ENCODE measurements at places on chromosomes 3 and 15.

DNA sequence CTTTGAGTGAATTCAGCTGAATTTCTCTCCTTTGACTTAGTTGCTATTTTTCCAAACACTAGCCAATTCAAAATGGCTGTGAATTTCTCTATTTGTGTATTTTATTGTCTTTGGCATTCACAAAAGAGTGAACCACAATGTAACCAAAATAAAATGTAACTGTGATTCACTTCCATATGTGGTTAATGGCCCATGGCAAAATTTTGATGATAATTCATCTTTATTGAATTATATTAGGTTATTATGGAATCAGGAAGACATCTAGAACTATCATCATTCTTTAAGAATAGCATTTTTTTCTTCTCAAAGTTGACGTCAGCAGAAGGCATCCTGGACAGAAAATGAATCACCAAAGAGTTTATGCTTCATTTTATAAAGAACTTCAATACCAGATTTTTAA, 705.3 kb upstream of the NAALADL2 start:
- no peak for DNase-seq

DNA sequence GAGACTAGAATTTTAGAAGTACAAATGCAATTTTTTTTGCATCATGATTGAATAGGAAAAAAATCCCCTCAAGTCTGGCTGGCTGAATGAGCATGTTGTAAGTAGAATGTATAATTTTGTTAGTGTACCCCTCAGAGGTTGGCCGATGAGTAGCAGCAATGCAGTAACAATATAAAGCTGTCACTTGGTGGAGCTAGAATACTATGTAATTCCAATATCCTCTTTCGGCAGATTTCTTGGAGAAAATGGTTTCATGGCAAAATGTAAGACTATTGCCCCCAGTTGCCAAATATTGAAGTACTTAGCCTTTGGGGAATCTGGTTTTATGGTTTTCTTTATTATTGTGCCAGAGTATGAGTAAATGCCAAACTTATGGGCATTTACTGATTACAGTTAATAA, 39.8 kb upstream of the SGO1 start:
- DNase-seq = no peak

- no peak for DNase-seq
Observed at GRCh38 chr3:72960812-72961518, 35.6 kb upstream of the PPP4R2 start.

DNA sequence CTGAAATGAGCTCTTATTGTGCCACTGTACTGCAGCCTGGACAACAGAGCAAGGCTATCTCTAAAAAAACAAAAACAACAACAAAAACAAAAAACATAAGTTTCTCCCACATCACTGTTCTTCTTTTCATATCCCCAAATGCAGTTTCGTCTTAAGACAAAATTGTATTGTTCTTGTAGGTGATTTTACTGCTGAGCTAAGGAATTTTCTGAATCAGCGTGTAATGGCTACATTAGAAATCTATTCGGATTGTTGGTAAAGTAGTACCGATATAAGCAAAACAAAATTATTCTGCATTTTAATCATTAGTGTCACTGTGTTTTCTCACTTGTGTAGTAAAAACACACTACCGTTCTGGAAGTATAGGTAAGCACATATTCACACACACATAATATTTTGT, 512.5 kb downstream of the ROBO1 start:
- DNase-seq = no peak

- no peak for DNase-seq
Observed at GRCh38 chr15:82105451-82106215, 59.8 kb upstream of the MEX3B start.

GRCh38 chr15:65920825-65921309, 51.6 kb downstream of the RAB11A start:
- no peak for DNase-seq

DNA sequence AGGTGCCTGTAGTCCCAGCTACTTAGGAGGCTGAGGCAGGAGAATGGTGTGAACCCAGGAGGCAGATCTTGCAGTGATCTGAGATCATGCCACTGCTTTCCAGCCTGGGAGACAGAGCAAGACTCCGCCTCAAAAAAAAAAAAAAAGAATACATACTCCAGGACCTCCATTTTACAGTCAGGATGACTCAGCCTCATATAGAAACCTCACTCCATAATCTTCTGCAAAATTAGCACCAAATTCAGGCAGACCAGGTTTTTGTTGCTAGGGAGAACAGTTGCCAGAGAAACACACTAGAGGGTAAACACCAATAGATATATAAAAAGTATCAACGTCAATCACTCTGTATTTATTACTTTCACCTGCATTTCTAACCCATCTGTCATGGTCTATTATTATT, 28.3 kb upstream of the AP3B2 start:
- no peak for DNase-seq

DNA sequence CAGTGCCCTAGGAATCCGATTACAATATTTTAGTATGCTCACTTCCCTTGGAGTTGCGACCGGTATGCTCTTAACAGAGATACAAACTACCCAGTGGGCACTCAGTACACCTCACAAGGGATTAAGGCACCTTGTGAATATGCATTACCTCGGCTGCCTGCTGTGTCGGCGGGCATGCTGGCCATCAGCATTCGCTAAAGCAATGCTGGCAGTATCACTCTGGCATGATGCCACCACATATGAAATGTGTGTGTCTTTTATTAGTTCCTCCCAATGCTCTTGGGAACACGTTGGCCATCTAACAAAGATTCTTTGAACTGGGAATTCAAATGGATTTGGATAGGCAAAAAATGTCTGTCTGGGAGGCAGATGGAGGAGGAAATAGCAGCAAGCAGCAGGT, 67.4 kb upstream of the FOXB1 start:
- no peak for DNase-seq

DNA sequence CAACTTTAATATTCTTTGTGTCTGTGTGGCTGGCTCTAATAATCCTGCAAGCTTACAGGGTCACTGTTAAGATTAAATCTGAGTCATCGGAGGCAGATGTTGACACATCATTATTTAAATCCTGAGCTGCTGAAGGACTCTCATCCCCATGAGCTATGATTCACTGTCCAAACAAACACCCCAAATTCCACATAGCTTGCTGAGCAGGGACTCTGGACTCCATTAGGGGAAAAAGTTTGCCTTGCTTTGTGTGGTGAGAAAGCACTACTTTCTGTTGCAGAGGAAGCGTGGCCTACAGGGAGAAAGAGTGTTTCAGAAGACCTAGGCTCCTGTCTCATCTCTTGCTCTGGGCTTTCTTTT, 213.7 kb downstream of the PDCD6IP start:
- DNase-seq = no peak

DNA sequence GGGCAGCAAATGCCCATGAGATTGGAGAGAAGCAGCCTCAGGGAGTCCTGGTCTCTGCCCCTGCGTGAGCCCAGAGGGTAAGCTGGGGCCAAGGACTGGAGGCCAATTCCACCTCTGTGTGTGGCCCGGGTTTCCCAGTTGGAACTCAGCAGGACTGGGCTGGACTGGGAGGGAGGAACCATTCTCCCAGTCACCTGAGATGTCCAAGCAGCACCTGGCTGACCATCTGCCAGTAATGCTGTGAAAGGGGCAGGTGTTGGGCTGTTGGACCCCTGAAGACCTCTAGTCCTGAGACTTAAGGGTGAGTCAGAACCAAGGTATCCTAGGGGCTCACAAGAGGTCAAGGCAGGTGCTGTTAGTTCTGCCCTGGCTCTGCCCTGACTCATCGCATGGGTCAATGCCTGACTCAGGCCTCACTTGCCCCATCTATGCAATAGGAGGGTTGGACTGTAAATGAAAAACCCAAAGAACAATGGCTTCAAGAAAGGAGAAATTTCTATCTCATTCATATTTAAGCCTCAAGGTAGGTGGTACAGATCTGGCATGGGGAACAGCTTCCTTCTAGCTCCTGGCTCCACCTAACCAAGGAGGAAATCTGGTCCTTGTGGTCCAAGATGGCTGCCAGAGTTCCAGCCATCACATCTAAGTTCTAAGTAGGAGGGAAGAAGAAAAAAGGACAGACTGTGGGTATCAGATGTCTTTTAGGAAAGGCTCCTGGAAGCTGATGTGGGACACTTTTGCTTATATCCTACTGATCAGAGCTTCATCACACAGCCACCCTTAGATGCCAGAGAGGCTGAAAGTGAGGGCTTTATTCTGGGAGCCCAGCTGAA, 111.3 kb downstream of the FBLN2 start:
- no peak for DNase-seq

GRCh38 chr3:128597900-128598299, 52.7 kb downstream of the RPN1 start:
- DNase-seq = no peak

DNA sequence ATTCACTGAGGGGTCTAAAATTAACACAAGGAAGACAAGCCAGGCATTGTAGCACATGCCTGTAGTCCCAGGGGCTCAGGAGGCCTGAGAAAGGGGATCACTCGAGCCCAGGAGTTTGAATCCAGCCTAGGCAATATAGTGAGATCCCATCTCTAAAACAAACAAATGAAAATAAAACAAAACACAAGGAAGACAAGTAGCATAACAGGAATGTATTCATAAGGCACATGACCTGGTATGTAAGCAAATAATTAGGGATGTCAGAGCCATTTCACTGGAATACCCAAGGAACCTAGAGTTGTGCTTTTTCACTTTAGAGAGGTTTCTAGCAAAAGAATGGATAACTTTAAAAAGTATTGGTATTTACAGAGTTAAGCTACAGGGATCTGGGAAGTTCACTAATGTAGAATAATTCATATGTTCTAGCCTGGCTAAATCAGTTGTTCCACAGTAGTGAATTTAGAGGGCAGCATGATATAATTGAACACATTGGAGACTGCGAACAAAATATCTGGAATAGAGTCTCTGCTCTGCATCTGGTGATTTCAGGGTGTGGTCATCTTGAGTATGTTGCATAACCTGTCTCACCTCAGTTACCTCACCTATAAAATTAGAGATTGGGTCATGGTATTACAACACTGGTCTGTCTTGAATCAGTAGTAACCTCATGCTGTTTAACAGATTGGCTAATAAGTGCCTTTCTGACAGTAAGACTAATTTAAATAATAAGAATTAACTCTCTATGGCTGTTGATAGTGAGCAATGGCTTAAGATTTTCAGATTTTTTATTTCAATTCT, 9.3 kb downstream of the GRAMD1C start:
- no peak for DNase-seq

DNA sequence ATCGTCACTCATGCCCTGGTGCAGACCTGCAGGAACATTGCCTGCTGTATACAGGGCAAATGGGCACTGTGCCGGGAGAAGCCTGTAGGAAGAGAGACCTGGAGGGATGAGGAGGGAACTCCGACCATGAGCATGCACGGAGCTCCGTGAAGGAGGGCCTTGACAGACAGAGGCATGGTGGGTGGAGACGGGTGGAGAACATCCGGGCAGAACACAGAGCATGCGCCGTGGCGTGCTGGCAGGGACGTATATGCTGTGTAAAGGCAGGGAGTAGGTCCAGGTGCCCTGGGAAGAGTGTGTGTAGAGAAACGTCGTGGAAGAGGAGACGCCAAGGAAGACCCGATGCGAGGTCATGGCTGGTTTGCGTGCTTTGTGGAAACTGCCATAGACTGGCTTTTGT, 133.0 kb upstream of the FAN1 start:
- no peak for DNase-seq

- DNase-seq = no peak
Observed at GRCh38 chr3:58754074-58754473, 87.5 kb upstream of the FAM3D start.

GRCh38 chr3:132006605-132007204, 28.1 kb downstream of the CPNE4 start:
- DNase-seq = no peak

- no peak for DNase-seq
Observed at GRCh38 chr3:194447161-194447560, 39.6 kb downstream of the ATP13A3 start.

- DNase-seq = no peak
Observed at GRCh38 chr3:10454907-10455544, 50.4 kb downstream of the ATP2B2 start.

DNA sequence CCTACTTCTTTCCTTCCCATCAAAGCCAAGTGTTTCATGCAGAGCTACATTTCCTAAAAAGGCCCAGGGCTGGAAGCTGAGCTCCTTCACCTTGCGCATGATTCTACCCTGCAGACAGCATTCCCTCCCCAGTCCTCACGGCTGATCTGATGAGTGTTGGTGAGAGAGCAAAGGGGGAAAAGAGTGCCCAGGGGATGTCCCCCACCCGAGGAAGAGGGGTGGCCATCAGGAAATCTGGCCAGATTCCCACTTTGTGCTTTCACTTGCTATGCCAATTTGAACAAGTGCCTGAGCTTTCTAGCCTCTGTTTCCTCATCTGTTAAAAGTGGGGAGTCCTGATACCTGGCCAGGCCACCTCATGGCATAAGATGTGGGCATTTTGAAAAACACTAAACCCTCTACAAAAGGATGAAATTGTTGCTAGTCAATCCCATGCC, 231.0 kb upstream of the TLE3 start:
- no peak for DNase-seq

- DNase-seq = no peak
Observed at GRCh38 chr15:80619680-80620079, 75.4 kb upstream of the ABHD17C start.

GRCh38 chr3:148604270-148605085, 93.2 kb upstream of the AGTR1 start:
- no peak for DNase-seq

DNA sequence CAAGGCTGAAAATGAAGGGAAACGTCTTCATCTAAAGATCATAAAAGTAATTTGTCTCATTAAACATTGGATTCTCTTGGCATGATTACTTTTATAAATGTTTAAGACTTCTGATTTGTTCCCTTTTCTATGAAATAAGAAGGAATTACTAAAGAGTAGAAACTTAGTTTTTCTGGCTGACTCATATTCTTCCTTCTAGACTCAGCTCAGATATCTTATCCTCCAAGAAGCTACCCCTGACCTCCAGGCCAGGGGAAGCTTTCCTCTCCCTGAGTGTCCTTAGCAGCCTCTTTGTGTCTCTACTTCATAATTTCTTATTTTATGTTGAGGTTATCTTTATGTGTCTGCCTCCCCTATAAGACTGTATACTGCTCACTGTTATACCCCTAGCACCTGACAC, 291.9 kb upstream of the STT3B start:
- DNase-seq = no peak

DNA sequence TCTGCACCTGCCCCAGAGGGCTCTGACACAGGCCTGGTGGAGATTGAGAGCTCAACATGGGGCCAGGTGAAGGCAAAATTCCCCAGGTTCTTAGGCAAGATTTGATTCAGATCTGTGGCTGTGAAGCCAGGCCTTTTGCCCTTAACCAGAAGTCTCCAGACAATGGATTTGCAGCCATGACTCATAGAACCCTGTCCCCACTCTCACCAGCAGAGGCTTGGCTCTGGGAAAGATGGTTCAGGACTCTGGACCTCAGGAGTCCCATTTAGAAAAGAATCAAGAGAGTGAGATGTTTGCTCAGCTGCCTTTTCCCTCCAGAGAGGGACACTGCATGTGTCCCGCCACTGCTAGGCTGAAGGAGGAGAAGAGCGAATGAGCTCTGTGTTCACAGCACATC, 361.4 kb upstream of the ICE2 start:
- no peak for DNase-seq
